ENCODE measurements at places on chromosomes 4 and X. TPM values are rescaled to one million over a fixed set of nuclear protein-coding genes. Genes with fewer than 3 reads are reported as not detected.

Gene MAPK10
- 423 TPM for total RNA-seq

Gene CYLC1
- not detected for total RNA-seq

DNA sequence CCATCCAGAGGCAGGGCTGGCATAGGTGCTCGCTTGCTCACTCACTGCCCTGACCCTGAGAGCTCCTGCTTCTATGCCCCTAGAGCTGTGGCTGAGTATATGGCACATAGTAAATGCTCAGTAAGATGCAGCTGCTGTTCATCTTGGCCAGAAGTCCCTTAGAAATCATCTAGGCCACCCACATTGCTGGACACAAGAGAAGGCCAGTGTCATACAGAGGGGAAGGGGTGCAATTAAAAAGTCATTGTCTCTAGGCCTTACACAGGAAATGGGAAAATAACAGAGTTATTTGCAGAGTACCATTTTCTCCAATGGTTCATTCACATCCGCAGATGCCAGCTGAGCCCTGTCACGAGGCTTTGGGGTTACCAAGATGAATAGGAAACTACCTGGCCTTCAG lies 88.8 kb downstream of the MAMLD1 start:
- DNase-seq, result no peak

DNA sequence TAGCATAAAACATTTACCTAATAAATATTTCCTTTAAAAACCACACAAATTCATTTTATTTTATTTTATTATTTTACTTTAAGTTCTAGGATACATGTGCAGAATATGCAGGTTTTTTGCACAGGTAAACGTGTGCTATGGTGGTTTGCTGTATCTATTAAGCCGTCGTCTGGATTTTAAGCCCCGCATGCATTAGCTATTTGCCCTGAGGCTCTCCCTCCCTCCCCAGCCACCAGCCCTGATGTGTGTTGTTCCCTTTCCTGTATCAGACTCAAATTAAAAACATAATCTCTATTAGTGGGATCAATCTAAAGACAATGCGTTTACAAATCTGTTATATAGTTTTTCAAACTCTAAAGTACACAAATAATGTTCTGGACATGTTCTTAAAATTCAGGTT lies 1.2 kb upstream of the HTN3 start:
- no peak for DNase-seq

DNA sequence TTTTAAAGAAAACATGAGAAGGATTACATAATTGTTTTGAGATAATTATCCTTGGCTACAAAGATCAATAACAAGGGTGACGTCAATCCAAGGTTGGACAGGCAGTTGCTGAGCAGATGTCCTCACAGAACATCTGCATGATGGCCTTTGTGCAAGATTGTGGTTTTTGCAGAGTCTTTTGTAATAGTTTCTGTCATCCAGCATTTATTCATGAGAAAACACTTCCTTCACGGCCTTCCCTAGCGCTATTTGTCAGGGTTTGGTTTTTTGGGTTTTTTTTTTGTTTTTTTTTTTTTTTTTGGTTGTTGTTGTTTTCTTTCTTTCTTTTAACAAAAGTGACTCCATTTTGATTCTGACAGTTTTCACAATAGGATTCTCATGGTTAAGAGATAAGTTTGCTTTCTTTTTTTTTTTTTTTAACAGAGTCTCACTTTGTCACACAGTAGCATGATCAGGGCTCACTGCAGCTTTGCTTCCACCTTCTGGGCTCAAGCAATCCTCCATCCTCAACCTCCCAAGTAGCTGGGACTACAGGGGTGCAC lies 31.5 kb upstream of the ELF2 start:
- DNase-seq, result no peak

DNA sequence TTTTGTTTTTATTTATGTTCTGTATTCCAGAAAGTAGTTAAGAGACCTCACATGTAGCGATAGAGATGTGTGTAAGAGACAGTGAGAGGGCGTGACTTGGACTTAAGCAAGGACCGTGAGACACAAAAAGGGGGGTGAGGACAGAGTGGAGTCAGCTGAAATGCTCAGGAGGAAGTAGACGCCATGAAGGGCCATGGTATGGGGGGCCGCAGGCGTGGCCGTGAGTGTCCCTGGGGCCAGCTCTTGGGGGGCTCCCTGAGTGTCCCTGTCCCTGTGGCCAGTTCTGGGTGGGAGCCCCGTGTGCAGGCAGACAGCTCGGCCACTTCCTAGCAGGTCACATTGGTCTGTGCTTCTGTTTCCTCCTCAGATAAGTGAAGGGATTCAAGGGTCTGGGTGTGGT lies 23.0 kb upstream of the MSANTD1 start:
- no peak for DNase-seq

DNA sequence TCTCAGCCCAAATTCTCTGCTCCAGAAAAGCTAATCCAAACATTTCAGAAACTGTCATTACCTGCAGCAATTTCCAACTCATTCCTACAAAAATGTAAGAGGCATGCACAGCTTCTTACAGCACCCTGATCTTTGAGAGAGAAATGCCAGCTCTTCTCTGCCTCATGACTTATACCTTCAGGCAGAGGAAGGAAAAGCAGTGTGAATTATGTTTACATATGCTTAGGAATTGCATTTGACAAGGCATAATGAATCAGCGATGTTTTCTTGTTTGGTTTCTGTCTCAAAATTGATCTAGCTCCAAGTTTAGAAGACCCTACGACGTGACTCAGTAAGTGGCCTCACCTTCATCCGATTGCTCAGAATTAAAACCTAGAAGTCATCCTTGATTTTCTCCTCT lies 21.8 kb upstream of the AGA start:
- no peak for DNase-seq

- DNase-seq, result no peak
These were observed 307.0 kb upstream of the SPOCK3 start for GRCh38 chr4:167541286-167541685.

Gene EMCN
- not detected for total RNA-seq

DNA sequence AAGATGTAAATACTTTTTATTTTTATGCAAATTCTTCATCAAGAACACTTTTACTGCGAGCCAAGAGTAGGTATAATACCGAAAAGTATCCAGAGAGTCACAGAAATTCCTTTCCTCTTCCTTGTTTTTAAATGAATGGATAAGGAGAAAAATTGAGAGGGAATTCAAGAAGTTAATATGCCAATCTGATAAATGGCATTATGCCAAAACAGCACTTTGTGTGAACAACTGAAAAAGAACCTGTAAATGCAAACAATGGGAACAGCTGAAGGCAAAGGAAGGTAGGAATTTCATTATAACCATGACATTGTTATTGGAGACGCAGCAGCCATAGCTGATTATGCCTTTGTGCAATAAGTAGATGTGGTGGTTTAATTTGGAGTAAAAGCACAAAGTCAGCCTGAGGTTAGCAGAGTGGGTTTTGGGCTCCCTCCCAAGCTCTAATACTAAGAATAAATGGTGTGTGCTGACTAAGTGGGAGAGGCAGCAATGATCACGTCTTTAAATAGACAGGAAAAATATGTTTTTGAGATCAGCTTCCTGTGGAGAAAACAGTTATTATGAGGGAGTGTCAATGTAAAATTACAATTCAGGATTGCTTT lies 209.8 kb upstream of the NDST4 start:
- DNase-seq, result no peak
